ENCODE measurements at places on chromosomes 16 and 17.

- peak; percentile 37 for DNase-seq
Measured at GRCh38 chr17:67466251-67466796, 89.2 kb downstream of the PITPNC1 start.

GRCh38 chr16:53546988-53547391 is 44.0 kb upstream of the AKTIP start:
- DNase-seq: peak; percentile 29

- DNase-seq: no peak
Measured at GRCh38 chr16:89821438-89822187, 5.2 kb upstream of the FANCA start.

DNA sequence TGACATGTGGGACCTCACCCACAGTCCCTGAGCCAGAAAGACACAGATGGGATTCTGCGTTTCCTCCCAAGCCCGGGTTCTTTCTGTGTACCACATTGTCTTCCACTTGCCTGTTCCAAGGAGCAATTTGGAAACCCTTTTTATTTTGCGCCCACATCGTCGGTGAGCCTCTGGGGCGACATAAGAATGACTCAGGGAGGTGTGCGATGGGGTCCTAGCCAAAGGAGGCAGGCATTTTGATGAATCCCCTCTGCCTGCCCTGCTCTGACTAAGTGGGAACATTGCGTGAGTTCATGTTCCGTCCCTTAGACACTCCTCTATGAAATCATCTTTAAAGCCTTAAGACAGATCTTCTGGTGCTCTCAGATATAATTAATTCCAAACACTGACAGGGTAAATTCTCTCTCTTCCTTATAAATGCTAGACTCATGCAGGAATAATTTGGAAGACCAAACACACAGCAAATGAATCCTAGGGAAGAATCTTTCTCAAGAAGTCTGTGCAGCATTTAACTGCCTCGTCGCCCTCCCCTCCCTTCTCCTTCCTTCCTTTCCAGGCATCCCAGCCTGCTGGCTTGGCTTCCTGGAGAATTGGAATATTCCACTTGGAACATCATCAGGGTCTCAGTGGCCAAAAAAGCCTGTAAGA is 52.7 kb upstream of the FOXF1 start:
- no peak for DNase-seq

GRCh38 chr16:67016143-67016542 is 12.8 kb upstream of the CBFB start:
- DNase-seq: no peak

DNA sequence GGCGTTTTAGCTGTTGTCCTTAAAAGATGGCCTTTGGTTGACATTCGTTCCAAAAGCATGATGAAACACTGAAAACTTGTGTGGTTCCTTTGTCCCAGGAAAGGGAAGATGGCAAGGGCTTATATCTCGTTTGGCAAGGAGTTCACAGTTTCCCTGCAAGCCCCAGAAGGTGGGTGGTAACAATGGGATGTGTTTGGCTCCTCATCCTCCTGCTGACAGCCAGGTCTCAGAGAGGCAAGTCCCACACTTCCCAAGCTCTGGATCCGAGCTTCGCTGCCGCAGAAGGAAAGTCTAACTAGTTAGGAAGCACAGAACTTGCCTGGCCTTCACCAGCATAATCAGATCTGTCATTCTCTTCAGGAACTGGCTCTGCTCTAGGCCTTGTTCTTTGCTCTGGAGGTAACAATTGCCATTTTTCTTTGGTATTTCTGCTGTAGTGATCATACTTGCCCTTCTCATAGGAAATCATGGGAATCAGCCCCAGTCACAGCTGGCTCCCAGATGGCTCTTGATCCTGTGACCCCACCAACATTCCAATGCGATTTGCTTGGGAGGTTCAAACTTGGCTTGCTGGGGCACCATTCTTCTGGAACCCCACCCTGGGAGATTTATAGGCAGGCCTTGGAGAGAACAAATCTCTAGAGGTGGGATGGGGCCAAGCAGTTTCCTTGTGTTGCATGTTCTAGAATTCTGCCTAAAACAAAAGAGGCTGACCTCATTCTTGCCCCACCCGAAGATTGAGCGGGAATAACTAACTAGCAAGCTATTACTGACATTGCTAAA is 17.9 kb downstream of the KPNA2 start:
- no peak for DNase-seq

DNA sequence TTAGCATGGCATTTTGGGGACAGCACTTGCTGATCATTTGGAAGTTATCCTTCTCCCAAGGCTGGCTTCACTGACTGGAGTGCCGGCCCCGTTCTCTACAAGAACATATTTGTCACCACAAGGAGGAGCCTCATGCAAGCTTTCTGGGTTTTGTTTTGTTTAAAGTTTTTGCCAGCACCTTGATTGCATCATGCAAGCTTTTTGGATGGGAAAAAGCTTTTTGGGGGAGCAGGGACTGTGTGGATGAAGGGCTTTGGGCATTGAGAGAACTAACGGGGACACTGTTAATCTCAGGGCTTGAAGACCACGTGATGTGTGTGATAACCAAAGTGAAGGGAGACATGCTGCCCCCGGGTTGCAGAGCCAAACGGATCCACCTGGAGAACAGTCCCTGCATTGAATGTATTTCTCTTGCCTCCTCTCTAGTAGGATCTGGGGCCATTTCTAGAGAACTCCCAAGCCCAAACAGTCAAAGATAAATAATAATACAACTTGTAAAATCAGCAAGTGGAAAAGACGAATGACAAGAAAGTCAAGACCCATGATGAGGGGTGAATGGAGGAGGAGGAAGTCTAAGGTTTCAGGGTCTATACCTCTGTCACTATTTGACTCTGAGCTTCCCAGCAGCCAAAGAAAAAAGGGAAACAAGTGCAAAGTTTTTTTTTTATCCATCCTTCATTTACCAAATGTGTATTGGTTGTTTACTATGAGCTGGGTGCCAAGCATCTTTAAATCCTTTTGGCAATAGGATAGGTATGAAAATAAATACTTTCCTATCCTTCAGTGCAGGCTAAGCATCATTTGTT is 17.2 kb downstream of the TMEM114 start:
- peak; percentile 37 for DNase-seq

GRCh38 chr17:32288615-32289014 is 23.0 kb downstream of the RHBDL3 start:
- DNase-seq: no peak

DNA sequence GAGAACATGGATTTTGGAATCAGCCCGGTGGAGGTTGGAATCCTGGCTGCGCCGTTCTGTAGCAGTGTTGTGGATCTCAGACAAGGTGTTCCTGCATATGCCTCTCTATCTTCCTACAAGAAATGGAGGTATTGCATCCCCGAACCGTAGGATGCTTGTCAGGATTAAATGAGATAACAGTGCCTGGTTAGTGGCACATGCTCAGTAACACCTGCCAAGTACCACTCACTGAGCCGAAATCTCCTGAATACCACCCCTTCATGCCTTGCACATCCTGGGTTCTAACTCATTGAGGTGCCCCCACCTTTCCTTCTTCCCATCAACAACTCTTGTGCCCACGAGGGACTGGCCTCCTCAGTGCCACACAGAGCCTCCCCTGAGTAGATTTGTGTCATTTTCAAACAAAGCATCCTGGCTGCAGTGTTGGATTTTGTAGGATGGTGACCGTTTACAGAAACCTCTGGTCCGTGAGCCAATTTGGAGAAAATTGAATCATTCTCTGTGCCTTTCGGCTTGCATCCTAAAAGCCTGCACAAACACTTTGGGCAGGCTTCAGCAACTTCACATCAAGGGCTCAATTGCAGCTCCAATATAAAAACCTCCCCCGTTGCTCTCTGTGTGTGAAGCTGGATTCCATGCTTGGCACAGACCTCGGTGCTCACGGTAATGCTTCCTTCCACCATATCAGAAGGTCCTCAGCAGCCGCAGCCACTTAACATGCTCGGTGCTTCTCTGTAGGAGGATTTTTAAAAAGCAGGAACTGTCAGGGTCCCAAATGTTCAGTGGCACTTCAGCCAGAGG is 84.2 kb downstream of the WWOX start:
- DNase-seq: no peak

- no peak for DNase-seq
Measured at GRCh38 chr17:45577571-45578279, 87.2 kb upstream of the PLEKHM1 start.

DNA sequence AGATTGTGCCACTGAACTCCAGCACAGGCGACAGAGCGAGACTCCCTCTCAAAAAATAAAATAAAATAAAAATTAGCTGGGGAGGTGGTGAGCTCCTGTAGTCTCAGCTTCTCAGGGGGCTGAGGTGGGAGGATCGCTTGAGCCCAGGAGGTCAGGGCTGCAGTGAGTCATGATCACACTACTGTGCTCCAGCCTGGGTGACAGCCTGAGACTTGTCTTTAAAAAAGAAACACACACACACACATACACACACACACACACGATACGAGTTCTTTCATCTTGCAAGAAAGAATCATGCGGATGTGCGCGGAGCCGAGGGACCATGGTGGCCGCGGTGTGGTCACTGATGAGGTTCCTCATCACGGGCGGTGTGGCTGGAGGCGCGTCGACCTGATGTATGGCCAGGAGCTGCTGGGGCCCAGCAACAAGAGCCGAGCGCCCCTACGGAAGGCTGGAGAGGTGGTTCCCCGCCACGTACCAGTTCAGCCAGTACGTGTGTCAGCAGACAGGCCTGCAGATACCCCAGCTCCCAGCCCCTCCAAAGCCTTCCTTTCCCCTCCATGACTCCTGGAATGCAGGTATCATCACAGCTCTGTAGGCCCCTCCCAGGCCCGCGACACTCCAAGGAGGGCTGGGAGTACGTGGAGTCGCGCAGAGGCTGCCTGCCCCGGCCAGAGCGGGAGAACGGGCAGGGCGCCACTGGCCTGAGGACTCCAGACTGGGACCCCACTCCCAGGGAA is 20.7 kb downstream of the NXN start:
- DNase-seq: no peak

DNA sequence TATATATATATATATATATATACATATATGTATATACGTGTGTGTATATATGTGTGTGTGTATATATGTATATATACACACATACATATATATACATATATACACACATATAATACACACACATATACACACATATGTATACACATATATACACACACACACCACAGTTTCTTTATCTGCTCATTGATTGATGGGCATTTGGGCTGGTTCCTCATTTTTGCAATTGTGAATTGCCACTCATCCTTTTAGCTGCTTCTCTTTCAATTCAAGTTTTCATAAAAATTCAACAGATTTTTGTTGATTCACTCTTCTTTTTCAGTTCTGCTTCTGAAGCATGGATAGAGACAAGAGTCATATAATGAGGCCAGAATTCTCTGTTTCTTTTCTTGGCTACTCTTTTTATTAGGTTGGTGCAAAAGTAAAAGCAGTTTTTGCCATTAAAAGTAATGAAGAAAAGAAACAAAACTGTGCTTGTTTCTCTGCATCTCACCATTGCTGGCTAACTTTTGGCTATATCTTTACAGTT is 44.5 kb downstream of the SLFN5 start:
- DNase-seq: peak; percentile 30

GRCh38 chr16:27028591-27029110 is 38.1 kb upstream of the C16orf82 start:
- DNase-seq: no peak

- no peak for DNase-seq
Measured at GRCh38 chr17:79695797-79696609, 34.7 kb upstream of the ENPP7 start.

GRCh38 chr17:21146362-21147015 is 19.7 kb downstream of the DHRS7B start:
- no peak for DNase-seq

DNA sequence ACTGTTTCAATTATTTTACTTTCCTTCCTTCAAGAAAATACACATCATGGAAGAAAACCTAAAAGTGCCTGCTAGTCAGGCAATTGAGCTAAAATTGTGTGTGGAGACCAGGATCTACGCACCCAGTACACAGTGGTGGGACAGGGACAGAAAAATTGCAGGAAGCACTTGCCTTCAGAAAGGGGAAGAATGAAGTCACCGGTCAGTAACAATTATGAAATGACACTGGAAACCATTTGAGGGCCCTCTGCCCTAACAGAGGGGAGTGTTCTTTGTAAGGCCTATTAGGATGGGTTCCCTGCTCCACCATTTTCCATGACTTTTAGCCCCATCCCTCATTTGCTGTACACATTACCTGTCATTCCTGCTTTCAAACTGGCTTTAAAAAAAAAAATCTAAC is 4.5 kb upstream of the PHAF1 start:
- no peak for DNase-seq

GRCh38 chr16:17386229-17386628 is 84.5 kb downstream of the XYLT1 start:
- no peak for DNase-seq

GRCh38 chr16:10964891-10965326 is 20.5 kb downstream of the CLEC16A start:
- peak; percentile 93 for DNase-seq

DNA sequence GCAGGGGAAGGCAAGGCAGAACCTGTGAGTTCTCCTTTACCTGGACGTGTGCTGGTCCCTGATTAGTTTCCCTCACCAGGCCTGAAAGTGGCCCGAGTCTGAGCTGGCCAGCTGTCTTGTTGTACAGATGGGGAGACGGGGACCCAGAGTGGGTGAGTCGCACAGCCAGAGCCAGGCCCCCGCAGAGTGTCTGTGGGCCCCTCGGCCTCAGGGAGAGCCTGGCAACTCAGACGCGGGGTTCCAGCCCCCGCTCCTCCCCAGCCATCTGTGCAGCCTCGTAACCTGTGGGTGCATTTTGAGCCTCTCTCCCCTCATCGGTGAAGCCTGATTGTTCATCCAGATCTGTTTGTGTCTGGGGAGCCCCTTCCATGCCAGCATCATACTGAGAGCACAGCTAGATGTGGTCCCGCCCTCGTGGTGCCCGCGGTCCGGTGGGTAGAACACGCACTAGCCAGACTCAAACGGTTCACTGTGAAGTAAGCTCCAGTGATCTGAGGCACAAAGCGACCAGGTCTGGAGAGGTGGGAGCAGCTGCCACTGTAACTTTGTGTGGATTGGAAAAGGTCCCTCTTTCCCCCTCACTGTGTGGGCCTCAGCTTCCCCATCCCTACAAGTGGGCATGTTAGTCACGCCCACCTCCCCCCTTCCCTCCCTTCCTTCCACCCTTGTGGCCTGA is 6.0 kb upstream of the NDRG4 start:
- DNase-seq: no peak

- DNase-seq: no peak
Measured at GRCh38 chr17:77829843-77830799, 128.4 kb upstream of the TNRC6C start.

DNA sequence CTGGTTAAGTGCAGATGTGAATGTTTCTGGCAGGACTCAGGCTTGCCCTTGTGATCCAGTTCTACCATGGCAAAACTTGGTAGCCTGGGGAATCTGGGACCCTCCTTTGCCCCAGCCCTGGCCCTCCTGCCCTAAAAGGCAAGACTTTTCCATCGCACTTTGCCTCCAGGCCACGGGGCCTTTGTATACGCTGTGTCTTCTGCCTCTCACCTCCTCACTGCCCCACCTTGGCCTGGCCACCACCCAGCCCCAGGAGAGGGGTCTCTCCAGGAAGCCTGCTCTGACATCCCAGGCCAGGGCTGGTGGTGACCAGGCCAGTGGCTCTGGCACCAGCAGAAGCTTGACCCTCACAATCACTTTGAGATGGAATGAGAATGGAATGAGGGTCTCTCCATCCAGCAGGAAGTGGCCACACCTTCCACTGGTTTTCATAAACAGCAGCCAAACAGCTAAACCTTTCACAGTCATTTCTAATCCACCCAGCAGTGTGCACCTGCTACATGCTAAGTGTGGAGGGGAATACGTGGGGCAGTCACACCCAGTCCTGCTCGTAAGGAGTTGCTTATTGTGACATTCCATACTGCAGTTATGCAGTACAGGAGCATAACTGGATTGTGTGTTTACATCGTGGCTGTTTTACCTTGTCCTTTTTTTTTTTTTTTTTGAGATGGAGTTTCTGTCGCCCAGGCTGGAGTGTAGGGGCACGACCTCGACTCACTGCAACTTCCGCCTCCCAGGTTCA is 1.6 kb upstream of the MRPL38 start:
- DNase-seq: no peak

GRCh38 chr16:87207965-87208364 is 109.2 kb downstream of the C16orf95 start:
- no peak for DNase-seq
